Activated CD4-positive, alpha-beta T cell treated with anti-CD3 and anti-CD28 coated beads, Interleukin-2, amount 50 U/mL, for 48 hours (primary cell): ENCODE measurements at places on chromosomes 16 and 17.

- no peak for DNase-seq
Measured at GRCh38 chr16:80809366-80809765, 5.0 kb upstream of the CDYL2 start.

DNA sequence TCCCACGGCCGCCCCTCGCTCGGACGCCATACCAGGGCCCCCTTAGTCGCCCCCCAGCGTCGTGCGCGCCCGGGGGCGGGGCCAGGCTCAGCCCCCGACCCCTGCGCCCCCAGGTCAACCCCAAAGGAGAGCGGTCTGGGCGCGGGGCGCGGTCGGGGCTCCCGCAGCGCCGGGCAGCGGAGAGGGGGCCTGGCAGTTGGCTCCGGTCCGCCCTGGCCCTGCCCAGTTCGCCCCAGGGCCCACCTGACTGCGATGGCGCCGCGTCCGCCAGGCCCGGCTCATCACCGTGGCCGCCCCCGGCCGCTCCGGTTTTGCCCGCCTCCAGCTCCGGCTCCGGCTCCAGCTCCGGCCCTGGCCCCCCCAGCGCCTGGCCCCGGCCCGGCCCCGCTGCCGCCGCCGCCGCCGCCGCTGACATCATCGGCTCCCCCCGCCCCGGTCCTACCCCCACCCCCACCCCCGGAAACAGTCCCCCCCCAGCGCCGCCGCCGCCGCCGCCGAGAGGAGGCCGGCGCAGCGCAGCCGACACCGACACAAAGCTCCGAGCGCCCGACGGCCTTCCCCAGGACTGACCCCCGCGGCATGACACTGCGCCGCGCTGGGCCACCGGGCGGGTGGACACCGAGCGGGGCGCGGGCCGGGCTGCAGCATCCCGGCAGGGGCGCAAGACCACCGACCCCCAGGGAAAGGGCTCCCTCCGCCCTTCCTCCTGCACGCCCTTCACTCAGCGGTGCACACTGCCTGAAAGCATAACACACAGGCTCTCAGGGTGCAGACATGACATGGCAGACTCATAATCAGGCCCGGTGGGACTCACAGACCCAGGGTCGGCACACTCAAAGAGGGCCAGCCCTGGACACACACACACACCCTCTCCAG lies at the start of gene ZBTB4:
Gene ZBTB4 (minus strand): TSS at position 419 of the 876 bp plus-strand sequence. CDS start 12,830 bp downstream, outside the sequence.
- peak; percentile 49 for DNase-seq

DNA sequence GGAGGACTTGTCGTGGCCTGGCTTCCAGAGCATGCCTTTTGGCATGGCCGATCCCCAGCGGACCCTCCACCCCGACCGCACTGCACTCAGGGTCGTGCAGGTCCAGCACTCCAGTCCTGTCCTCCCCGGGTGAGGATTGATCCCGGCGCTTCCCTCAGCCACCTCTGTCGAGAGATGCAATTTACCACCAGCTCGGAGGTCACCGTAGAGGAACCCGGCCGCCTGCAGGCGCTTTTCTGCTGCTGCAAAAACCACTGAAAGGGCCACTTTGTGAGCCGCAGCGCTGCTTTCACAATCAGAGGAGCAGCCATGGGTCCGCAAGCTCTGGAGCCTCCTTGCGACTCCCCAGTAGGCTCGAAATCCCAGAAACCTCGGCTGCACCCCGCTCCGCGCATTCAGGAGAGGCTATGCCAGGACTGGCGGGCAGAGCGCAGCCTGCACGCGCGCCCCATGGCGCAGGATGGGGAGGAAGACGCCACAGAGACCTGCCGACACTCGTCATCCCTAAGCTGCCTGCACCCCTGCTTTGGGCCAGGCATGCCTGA lies 134.2 kb downstream of the HS3ST2 start:
- no peak for DNase-seq

- DNase-seq: no peak
Measured at GRCh38 chr16:90026135-90026534, 6.9 kb upstream of the DBNDD1 start.

DNA sequence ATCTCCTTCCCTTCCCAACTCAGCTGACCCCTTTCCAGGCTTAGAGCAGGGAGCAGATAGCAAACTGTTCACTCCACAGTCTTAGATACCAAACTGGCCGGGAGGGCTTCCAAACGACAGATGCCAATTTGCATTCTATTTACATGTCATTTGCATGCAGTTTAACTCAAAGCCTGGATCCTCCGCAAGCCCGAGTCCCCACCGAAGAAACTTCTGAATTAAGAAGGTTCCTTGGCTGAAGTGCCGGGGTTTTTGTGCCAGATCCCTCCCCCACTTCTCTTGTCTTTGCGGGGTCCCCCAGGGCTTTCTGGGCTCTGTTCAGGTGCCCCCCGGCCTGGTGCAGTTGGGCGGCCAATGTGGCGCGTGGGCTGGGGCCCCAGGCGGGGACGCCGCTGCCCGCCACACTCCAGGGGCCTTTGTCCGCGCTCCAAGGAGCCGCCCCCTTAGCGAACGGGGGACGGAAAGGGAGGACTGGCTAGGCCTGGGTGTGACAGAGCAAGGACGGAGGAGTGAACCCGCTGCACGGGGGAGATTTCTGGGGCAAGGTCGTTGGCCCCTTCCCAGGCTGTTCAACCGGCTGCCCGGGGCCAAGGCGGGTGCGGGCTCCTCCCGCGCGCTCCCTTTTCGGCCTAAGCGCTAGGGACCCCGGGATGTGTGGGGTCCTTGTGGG lies 1.2 kb downstream of the GPRC5B start:
- DNase-seq: no peak

DNA sequence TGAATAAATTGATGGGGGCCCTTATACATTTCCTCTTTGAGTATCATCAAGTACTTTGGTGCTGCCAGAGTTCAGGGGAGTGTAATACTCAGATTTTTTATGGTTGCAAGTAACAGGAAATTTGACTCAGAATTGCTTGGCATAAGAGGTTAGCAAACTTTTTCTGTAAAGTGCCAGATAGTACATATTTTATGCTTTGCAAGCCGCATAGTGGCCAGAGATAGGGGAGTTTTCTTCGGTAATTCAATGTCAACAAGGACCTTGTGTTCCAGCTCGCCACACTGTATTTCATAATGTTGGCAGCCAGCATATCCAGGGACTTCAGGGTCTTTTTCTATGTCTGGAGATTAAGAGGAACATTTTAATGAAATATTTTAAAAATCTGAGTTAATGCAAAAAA lies 51.0 kb upstream of the MARCHF10 start:
- no peak for DNase-seq

GRCh38 chr17:55057184-55057583 lies 88.6 kb downstream of the STXBP4 start:
- no peak for DNase-seq

DNA sequence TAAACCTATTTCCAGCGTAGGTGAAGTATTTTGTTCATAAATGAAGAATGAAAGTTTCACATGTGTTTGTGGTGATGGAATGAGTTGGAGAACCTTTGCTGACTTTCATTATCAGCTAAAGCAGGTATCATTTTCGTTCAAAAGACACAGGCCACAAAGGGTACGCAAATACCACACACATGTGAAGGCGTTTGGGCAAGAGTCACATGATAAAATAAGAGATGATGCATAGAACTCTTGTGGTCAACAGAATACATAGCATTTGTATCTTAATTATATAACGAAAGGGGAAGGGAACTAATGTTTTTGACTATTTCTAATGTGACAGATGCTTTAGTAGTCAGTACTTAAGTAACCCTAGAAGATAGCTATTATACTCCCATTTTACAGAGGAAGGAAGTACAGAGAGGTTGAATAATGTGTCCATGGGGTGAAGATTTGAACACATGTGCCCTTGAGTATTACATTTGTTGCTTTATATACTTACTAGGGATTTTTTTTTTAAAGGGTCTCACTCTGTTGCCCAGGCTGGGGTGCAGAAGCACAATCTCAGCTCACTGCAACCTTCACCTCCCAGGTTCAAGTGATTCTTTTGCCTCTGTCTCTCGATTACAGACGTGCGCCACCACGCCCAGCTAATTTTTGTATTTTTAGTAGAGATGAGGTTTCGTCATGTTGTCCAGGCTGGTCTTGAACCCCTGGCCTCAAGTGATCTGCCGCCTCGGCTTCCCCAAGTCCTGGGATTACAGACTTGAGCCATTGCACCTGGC lies 4.8 kb downstream of the RPA1 start:
- DNase-seq: peak; percentile 42

GRCh38 chr17:78176548-78177025 lies 8.2 kb downstream of the SYNGR2 start:
- DNase-seq: peak; percentile 77

GRCh38 chr16:85394456-85395206 lies 218.5 kb upstream of the GSE1 start:
- no peak for DNase-seq

DNA sequence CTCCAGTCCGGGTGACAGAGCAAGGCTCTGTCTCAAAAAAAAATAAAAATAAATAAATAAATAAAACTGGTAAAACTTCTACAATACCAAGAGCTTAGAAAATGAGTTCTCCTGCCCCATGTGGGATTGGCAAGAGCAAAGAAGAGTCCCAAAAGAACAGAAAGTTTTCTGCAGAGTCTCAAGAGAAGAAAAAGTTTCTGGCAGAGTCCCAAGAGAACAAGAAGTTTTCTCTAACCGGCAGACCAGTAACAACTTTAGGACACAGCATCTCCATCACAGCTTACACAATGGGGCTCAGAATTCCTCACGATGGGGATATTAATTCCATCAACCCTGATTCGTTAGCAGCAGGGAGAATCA lies 1.1 kb downstream of the SLC39A11 start:
- no peak for DNase-seq

DNA sequence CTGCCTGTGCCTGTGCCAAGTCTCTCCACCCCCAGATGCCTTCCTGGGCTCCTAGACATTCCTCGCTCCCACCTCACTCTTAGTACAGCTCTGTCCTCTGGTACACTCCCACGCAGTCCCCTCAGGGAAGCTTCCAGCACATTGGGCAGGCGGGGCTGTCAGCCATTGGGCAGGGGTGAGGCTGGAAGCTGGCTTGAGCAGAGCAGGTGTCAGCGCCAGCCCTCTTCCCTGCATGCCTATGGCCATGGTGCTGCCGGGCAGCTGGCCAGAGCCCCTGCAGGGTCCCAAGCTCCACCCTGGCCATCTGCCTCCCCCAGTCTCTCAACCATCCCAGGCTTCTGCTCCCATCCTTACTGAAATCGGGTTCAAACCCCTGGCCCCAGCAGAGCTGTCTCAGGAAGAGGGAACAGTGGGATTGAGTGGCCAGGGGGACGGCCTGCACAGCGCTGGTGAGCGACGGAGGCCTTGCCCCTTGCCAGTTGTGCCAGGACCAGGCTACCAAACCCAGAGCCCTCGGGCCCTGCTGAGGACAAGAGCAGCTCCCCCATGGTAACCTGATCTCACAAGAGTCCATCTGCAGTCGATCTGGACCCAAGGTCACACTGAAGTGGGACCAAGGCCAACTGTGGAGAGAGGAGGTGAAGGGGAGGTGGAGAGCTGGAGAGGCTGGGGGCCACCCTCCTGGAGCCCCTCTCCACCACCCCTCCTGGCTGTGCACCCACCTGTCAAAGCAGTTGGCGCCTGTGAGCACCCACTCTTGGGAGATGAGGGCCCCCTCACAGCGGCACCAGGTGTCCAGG lies 2.4 kb upstream of the B9D1 start:
- no peak for DNase-seq

GRCh38 chr17:81428121-81428515 lies 32.9 kb downstream of the BAHCC1 start:
- no peak for DNase-seq

DNA sequence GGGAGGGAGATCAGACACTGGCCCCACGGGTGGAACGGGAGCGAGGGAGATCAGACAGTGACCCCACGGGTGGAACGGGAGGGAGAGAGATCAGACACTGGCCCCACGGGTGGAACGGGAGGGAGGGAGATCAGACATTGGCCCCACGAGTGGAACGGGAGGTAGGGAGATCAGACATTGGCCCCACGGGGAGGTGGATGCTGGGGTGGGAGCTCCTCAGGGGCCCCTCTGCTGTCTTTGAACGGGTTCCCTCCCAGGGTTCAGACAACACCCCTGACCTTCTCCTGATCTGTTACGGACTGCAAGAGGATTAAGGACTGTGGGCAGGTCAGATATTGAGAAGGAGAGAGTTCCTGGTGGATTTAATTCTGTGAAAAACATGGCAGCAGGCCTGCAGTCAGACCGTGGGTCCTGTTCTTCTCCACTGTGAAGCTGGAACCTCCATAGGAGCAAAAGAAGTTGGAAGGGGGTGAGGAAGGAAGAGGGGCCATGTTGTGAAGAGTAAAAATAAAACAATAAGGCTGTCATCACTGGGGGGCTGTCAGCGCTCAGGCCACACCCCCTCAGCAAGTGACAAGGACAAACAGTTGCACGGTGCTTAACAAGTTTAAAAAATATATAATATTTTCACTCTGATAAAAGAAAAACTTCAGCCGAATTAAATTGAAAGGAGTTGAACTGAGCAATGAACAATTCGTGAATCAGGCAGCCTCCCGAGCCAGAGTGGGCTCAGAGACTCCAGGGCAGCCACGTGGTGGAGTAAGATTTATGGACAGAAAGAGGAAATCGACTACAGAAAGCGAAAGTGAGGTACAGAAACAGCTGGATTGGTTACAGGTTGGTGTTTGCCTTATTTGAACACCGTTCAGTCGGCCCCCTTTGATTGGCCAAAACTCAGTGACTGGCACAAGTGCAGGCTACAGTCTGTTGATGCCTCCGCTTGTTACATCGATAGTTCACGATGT lies 348.7 kb upstream of the TNRC6C start:
- peak; percentile 53 for DNase-seq

DNA sequence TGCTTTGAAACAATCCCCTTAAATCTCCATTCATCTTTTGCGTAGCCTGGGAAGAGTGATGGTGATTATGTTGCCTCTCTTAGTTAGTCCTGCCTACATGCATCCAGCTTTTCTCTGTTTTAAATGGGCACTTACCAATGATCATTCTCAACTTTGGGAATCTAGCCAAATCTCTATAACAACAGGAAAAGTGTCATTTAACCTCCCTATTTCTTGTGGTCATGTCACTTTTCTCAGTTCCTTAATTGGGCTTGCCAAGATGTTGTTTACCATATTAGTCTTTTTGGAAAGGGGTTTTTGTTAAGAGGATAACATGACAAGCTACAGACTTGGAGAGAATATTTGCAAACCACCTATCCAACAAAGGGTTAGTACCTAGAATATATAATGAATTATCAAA lies 15.6 kb upstream of the CLEC10A start:
- DNase-seq: no peak

- DNase-seq: no peak
Measured at GRCh38 chr16:1027501-1027815, 45.1 kb upstream of the SSTR5 start.

DNA sequence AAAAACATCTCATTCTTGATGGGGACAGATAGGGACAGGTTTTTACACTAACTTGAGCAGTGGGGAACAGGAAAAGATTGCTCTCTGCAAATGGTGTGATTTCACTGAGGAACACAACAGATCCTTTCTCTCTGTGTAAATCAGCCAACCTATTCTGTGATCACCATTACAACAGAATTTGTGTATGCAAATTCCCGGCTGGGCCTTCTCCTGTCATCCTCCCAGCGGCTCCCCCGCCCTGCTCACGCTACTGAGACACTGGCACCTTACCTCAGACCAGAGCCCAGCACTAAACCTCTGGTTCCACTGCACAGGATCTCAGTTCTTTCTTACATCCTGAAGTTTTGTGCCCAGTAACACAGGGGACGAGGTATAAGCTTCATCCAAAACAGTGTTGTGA lies 97.0 kb upstream of the FA2H start:
- DNase-seq: no peak
